ENCODE measurements at places on chromosomes 7 and 10.

DNA sequence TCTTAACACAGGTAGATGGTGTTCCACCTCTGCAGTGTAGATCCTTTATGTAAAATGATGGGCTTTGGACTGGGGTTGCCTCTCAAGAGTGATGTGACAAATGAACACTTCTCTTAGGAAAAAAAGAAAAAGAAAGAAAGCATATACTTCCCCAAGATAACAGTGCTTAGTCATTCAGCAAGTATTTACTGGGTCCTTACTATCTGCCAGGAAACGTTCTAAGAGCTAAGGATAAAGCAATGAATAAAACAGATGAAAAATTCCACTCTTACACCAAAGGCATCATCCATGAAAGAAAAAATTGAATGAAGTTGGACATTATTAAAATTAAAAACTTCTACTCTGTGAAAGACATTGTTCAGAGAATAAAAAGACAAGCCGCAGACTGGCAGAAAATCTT is 177.3 kb downstream of the C7orf25 start:
- no peak for DNase-seq

- peak; percentile 81 for DNase-seq
These were observed 3.7 kb downstream of the ELOVL3 start for GRCh38 chr10:102229810-102230263.

GRCh38 chr7:104445393-104445792 is 117.0 kb downstream of the LHFPL3 start:
- DNase-seq: no peak

DNA sequence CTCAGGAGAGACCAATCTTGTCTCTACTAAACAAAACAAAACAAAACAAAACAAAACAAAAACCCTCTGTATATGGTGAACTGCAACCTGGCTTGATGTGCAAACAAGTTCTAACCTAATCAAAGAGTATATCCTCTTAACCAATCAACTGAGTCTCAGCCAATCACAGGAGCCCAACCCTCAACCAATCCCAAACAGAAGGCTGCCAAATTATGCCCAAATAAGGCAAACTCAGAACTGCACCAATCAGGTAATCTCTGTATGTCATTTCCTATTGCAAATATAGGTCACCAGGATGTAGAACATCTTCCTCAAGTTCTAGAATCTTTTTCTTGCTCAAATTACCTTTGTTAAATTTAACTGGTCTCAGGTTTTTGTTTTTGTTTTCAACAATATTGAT is 5.2 kb downstream of the FAM133B start:
- no peak for DNase-seq

GRCh38 chr10:11679946-11680345 is 62.2 kb upstream of the ECHDC3 start:
- DNase-seq: no peak

GRCh38 chr7:1900847-1901246 is 230.8 kb downstream of the ELFN1 start:
- DNase-seq: no peak

DNA sequence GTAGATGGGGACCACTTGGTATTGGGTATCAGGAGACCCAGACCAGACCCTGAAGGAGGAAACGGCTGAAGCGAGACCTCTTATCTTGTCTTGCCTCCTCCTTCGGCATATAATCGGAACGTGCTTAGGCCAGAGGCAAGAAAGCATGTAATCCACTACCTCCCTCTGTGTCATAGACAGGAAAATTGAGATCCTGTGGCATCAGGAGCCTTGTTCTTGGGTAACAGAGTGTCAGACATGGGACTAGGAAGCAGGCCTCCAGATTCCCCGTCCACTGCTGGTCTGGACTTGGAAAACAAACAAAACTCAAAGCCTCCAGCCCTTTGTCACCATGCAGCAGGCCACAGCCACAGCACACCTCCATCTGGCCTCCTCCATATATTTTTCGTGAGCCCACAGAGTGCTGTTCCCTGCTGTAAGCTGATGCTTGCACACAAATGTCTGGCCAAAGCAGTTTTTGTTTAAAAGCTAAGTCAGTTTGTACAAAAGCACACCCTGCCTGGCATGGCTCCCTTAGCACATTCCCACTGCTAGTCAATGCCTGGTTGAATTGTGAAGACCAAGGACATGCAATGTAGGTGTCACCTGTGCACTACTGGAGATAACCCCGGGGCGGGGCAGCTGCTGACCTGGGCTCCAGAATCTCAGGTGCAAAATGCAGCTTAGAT is 510.9 kb downstream of the RPS24 start:
- DNase-seq: no peak

DNA sequence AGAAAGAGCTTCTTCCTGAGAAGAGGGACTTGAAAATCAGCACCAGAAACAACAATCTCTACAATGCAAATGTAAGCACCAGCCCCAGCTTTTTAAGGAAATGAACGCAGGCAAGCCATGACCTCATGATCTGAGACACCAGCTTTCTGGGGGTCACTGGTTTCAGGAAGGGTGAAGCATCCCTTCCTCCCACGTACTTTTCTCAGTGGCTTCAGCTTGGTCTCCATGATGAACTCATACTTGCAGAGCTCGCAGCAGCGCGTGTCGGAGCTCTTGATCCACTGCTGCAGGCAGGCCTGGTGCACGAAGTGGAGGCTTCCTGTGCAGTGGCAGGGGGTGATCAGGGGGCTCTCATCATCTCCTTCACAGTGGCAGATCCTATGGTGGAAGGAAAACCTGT is 87.0 kb downstream of the ALOX5 start:
- no peak for DNase-seq

- no peak for DNase-seq
These were observed 24.7 kb downstream of the NOD1 start for GRCh38 chr7:30453921-30454320.

DNA sequence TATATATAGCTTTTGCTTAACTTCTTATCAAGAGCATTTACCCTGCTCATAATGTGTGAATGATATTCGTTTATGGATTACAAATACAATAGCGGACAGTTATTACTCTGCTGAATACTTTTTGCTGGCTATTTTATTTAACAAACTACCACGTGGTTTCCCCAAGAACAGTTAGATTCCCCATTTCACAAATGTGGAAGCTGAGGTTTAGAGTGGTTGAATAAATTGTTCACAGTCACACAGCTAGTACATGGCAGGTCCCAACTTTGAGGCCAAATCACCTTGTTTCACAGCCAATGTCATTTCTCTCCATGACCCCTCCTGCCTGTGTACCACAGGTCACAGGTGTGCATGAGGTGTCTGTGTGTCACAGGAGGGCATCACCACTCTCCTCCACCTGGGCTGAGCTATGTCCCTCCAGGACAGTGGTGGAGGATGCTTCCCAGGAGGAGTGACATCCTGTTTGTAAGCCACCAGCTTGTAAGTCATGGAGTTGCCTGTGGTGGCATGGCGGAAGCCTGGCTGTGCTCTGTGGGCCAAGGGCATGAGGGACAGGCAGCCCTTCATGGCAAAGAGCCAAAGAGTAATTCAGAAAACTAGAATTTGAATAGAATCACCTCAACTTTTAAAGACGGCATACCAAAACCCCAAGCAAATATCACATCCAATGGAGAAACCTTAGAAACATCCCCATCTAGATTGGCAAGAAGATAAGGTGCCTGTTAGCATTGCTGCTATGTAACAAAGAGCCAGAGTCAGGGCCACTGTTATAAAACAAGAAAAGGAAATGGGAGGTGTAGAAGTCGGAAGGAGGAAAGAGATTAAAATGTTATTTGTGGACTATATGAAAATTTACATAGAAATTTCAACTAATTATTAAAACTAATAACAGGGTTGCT is 51.9 kb downstream of the AOC1 start:
- no peak for DNase-seq

- no peak for DNase-seq
These were observed 60.8 kb upstream of the SMNDC1 start for GRCh38 chr10:110365356-110366143.

GRCh38 chr10:77359950-77360520 is 277.6 kb downstream of the KCNMA1 start:
- DNase-seq: no peak

- no peak for DNase-seq
These were observed 1.2 kb downstream of the SUV39H2 start for GRCh38 chr10:14879928-14880193.

DNA sequence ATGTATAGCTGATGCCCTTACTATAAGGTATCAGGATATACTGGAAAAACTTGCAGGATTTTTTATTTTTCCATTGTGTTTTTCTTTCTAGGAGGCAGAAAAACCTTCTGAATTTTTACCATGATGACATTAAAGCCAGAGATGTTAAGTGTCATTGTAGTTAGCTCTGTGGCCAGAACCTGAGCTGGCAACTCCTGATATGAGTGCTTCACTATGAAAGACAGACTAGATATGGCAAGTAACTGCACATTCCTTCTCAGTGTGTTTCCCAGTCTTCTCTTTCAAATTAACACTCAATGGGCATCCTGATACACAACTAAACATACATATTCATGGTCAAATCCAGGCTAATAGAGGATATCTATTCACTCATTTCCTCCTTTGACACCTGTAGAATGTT is 166.2 kb downstream of the CTTNBP2 start:
- no peak for DNase-seq

DNA sequence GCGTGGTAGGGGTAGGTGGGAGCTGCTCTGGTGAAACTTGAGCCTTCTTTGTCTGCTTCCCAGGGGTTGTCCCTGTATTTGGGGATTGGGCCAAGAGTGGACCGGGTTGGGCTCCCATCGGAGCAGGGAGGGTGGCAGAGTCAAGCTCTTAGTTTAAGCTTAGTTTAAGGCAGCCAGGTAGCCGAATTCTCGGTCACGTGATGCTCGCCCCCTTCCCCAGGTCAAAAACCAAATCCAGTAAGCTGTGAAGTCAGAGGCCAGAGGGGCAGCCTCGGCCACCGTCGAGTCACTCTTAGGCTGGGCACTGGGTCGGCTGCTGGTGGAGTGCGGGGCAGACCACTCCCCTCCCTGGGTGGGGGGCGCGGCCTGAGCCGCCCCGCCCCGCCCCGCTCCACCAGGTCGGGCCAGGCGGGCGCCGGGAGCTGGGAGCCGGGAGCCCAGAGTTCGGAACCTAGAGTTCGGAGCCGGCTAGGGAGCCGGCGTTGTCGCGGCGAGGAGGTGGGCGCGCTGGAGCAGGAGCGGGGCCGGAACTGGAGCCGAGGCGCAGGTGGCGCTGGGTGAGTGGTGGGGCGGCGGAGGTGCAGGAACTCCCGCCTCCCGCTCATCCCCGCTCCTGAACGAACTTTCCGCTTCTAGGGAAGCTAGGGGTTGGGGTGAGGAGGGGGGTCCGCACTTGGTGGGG is 2.8 kb upstream of the LZTS2 start:
- DNase-seq: no peak

DNA sequence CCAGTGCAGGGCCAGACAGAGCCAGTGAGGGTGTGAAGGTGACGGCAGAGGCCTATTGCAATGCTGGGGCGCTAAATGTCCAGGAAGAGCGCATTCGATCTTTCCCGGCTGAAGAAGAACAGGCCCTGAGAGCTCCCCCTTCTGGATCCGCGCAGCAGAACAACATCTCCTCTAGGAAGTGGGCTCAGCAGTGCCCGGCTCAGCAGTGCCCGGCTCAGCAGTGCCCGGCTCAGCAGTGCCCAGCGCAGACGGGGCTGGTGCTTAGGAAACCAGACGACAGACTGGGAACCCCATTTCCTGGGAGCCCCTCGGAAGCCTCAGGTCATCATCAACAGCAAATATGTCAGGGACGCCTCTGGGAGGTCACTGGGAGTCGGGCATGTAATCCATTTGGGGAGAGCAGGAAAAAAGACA is 4.7 kb upstream of the NOS3 start:
- peak; percentile 33 for DNase-seq

GRCh38 chr7:132251327-132251659 is 325.0 kb downstream of the PLXNA4 start:
- DNase-seq: no peak

- DNase-seq: no peak
These were observed 267.7 kb downstream of the GFRA1 start for GRCh38 chr10:116005301-116005700.

DNA sequence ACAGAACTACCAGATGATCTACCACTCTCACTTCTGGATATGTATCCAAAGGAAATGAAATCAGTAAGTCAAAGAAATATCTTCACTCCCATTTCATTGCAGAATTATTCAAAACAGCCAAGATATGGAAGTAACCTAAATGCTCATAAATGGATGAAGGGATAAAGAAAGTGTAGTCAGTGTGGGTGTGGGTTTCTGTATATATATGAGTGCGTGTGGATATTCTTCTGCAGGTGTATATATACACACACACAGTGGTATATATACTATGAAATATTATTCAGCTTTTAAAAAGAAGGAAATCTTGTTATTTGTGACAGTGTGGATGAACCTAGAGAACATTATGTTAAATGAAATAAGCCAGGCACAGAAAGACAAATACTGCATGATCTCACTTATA is 48.7 kb downstream of the IMMP2L start:
- no peak for DNase-seq

GRCh38 chr7:124575176-124575575 is 190.4 kb downstream of the GPR37 start:
- no peak for DNase-seq

GRCh38 chr10:12586741-12587140 is 237.4 kb downstream of the CAMK1D start:
- DNase-seq: no peak

DNA sequence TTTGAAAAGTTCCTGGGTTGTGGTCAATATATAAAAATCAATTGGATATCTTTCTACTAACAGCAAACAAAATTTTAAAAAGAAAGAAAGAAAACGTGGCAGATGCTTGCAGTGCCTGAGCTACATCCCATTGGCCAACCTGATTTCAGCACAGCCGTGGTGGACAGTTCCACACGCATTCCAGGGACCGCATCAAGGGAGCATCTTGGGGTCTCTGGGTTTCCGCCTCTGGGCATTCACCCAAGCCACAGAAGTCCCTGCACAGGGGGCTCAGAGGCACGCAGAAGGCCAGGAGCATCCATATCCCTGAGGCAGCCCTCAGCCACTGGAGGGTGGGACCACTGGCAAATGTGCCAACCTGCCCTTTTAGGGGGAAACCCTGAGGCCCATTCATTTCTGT is 254.5 kb upstream of the RNF32 start:
- no peak for DNase-seq

DNA sequence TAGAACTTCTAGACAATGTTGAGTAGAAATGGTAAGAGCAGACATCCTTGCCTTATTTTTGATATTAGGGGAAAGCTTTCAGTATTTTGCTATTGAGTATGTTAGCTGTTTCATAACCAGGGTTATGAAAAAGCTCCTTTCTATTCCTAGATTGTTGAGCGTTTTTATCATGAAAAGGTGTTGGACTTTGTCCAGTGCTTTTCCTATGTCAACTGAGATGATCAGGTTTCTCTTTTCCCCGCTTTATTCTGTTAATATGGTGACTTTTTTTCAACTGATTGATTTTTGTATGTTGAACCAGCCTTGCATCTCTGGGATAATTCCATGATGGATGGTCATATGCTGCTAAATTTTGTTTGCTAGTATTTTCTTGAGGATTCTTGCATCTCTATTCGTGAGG is 58.5 kb downstream of the LCOR start:
- DNase-seq: no peak
